ENCODE measurements at places on chromosomes 7 and 10.

- DNase-seq: no peak
These were observed 184.0 kb downstream of the GFRA1 start for GRCh38 chr10:116088985-116089384.

DNA sequence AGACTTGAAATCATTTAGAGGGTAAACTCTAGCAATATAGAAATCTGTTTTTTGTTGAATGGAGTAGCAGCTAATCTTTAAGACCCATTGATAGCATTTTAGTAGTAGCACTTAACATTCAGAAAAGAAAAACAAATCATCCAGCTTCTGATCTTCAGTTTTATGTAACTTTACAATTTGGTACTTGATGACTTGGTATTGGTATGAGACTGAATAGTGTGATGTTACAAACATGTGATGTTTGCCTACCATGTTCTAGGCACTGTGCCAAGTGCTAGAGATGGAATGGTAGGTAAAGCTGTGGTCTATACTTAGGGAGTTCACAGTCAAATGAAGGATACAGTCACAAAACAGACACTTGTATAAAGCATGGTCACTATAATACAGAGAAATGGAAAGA lies 21.3 kb downstream of the ZEB1 start:
- no peak for DNase-seq

GRCh38 chr10:6780008-6780677 lies 200.1 kb upstream of the PRKCQ start:
- DNase-seq: no peak

DNA sequence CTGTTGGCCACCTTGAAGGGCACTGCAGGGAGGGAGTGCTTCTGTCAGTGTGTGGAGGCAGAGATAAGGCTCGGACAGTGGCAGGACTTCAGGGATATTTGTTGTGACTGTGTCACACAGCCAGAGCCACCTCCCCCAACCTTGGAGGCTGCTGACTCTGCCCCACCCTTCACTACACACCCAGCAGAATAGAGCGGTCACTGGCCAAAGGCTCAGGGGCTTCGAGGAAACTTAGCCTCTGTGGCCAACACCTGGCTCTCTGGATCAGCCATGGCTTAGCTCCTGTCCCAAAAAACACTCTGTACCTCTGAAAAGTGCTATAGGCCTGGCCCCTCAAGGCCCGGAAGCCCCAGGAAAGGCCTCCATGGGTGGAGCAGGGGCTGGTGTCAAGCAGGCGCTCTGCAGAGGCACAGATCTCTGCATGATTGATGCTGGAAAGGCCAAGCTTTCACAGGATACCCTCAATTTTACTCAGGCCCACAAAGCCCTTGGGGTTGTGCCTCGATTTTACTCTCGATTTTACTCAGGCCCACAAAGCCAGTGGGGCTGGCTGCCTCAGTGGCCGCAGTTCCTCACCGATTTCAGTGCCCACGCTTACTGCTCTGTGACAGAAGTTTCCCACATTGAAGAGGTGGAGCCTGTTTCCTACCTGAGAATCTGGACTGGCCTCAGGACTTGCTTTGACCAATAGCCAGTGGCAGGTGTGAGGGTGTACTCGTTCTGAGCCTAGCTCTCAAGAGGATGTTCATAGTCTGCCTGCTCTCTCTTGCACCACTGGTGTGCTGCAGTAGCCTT lies 113.2 kb upstream of the GPR26 start:
- no peak for DNase-seq

- DNase-seq: no peak
These were observed 5.5 kb downstream of the CCDC186 start for GRCh38 chr10:114168450-114169009.

- no peak for DNase-seq
These were observed 10.9 kb upstream of the PAX2 start for GRCh38 chr10:100734295-100735086.
